ENCODE measurements at places on chromosomes 12 and 14. TPM values are rescaled to one million over a fixed set of nuclear protein-coding genes. Genes with fewer than 3 reads are reported as not detected.

GRCh38 chr14:90742729-90743128 is 73.5 kb downstream of the TTC7B start:
- no peak for ATAC-seq

GRCh38 chr14:68952531-68953195 is 26.4 kb downstream of the ACTN1 start:
- ATAC-seq = no peak

- no peak for ATAC-seq
These were observed 29.4 kb downstream of the RPGRIP1 start for GRCh38 chr14:21309238-21309636.

Gene GPRC5A
- total RNA-seq = 2.9 TPM

Gene MMAB
- 17.8 TPM for total RNA-seq
